ENCODE measurements at places on chromosomes 6 and 20. TPM values are rescaled to one million over a fixed set of nuclear protein-coding genes. Genes with fewer than 3 reads are reported as not detected.

GPR63 gene
- 0.95 TPM for total RNA-seq

EBF4 gene
- total RNA-seq = 6.8 TPM

DZANK1 gene
- total RNA-seq = 3.0 TPM

RIMS1 gene
- total RNA-seq = 0.18 TPM

SIGLEC1 gene
- 0.03 TPM for total RNA-seq

DNA sequence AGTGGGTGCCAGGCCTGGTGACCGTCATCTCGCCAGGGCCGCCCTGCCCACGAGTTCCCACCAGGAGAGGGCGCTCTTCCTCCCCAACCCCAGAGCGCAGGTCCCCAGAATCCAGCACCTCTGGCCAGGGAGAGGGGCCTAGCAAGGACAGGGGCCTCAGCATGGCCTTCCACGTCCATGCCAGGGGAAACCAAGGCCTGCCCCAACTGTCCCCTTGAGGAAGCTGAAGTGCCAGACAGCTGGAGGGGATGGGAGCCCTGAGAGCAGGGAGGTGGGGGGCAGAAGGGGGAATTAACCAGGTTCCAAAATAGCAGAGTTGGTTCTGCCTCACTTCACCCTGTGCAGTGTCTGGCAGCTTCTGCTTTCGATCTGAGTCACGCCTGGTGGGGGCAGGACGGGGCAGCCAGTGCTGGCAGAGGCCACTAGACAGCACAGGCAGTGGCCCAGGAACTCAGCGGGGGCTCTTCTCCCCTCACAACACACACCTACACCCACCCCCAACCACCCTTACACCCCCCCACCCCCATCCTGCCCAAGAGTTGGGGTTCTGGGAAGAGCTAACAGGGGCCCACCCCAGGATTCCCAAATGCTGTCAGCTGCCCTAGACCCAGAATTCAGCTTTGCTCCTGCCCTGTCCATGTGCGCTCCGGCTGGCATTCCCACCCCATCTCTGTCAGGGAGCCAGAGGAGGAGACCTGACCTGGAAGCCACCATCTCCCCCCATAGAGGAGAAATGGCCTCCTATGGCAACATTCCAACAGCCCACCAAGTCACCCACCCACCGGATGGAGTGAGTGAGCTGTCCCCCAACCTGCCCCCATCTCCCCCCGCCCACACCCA is 29.2 kb downstream of the TFEB start:
- peak; percentile 17 for DNase-seq
- H3K4me3 ChIP-seq = no peak overlapping the region
- H3K4me1 ChIP-seq = peaks cover 3% of the 10 kb centered on the region
- no peaks in the 10 kb centered on the region for H3K27me3 ChIP-seq
- no peak overlapping the region for H3K27ac ChIP-seq

- no peak overlapping the region for H3K4me3 ChIP-seq
- peaks cover 8% of the 10 kb centered on the region for H3K4me1 ChIP-seq
- H3K27ac ChIP-seq = no peak overlapping the region
- DNase-seq = no peak
- H3K27me3 ChIP-seq = no peaks in the 10 kb centered on the region
Observed at GRCh38 chr6:27163834-27164233, 83.7 kb upstream of the PRSS16 start.

DNA sequence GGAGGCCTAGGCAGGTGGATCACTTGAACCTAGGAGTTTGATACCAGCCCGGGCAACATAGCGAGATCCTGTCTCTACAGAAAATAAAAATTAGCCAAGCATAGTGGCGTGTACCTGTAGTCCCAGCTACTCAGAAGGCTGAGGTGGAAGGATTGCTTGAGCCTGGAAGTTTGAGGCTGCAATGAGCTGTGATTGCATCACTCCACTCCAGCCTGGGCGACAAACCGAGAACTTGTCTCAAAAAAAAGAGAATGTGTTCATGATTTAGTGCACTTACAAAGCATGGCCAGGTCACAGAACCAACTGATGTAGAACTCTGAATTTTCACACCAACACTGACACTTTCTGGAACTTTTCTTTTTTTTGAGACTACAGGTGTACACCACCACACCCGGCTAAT is 182.7 kb downstream of the ZFP64 start:
- H3K27me3 ChIP-seq = no peaks in the 10 kb centered on the region
- no peaks in the 10 kb centered on the region for H3K36me3 ChIP-seq
- H3K4me1 ChIP-seq = no peaks in the 10 kb centered on the region
- no peak overlapping the region for H3K4me3 ChIP-seq
- no peak overlapping the region for H3K27ac ChIP-seq

DNA sequence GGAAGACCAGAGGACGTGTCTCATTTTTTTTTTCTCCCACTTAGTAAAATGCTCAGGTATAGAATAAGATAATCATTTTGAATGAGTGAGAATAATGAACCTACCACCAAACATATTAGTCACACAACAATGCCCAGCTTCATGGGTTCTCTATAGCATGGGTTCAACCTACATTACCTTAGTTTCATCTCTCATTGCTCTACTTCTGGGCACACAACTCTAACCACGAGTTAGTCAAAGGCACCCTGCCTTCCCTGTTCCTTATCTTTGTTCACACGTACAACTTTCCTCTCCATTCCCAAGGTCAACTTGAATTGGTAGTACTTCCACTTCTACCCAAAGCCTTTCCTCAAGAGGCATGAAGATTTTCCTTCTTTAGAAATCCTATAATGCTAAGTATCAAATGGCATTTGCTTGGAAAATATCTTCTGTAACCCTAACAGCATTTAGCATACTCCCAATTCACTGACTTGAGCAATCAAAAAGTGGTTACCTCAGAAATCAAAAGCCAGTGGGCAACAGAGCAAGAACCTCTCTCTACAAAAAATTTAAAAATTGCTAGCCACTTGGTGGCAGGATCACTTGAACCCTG is 20.9 kb downstream of the DEK start:
- H3K27me3 ChIP-seq = no peaks in the 10 kb centered on the region
- H3K27ac ChIP-seq = 0 out of 2 replicates have a peak overlapping the region, but pooled peaks have one; percentile 25
- H3K36me3 ChIP-seq = peaks cover 49% of the 10 kb centered on the region
- no peak overlapping the region for H3K4me3 ChIP-seq
- no peak for DNase-seq
- peaks cover 4% of the 10 kb centered on the region for H3K4me1 ChIP-seq

DNA sequence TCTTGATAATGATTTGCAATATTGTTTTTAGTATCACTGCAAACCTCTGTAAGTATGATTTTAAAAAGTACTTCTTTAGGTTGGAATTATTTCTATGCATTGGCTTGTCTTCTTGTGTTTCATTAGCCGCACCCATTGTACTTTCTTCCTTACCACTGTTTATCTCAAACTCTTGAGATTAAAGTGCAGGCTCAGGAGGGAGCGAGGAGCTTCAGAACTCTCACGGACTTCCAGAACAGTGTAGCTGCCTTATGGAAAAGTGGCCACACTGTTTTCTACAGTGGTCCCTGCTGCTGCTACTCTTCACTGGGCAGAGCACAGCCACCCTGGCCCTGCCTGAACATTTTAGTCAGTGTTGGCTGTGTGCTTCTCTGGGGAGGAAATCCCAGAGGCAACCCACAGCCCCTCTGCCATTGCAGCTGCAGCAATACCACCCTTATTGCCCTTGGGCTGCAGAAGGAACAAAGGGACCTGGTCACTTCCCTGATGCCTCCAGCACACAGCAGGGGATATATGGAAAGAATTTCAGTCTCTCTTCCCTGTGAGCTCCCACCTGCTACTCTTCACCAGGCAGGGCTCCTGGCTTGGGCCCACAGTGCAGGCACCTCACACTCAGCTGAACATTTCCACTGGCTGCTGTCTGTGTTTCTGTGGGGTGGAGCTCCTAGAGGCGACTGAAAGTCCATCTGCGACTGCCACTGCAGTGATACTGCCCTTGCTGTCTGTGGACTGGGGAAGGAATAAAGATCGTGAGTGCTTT is 91.7 kb upstream of the MAP3K4 start:
- no peak overlapping the region for H3K4me3 ChIP-seq
- H3K36me3 ChIP-seq = no peaks in the 10 kb centered on the region
- H3K27ac ChIP-seq = no peak overlapping the region
- H3K27me3 ChIP-seq = no peaks in the 10 kb centered on the region

- no peak overlapping the region for H3K27ac ChIP-seq
- H3K4me1 ChIP-seq = no peaks in the 10 kb centered on the region
- no peak overlapping the region for H3K4me3 ChIP-seq
- peak; percentile 51 for DNase-seq
- no peaks in the 10 kb centered on the region for H3K27me3 ChIP-seq
Observed at GRCh38 chr6:7615611-7616383, 25.8 kb downstream of the SNRNP48 start.

DNA sequence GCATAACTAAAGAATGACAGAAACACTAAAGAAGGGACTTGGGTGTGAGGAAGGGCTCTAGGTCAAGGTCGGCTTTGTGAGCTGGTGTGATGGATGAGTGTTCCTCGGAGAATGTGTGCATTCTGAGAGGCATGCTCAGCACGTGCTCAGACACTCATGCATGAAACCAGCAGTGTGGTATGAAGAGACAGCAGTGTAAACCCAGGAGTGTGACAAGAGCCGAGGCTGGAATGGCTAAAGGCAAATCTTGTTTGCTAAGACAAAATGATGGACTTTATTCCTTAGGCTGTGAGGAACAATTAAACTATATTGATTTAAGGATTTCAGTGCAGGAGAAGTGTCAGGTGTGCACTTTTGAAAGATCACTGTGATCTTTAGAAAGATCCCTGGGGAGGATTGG is 107.4 kb upstream of the MAP7 start:
- DNase-seq = no peak
- no peak overlapping the region for H3K4me3 ChIP-seq
- no peaks in the 10 kb centered on the region for H3K36me3 ChIP-seq

- H3K4me1 ChIP-seq = 0 out of 2 replicates have a peak, but pooled peaks cover 3% of the 10 kb centered on the region
- no peak overlapping the region for H3K27ac ChIP-seq
- no peaks in the 10 kb centered on the region for H3K36me3 ChIP-seq
Observed at GRCh38 chr6:149923327-149923986, 536 bp upstream of the RAET1G start.

- DNase-seq = no peak
- no peaks in the 10 kb centered on the region for H3K27me3 ChIP-seq
- H3K27ac ChIP-seq = no peak overlapping the region
- H3K4me1 ChIP-seq = no peaks in the 10 kb centered on the region
- no peaks in the 10 kb centered on the region for H3K36me3 ChIP-seq
- no peak overlapping the region for H3K4me3 ChIP-seq
Observed at GRCh38 chr6:155955038-155955437, 499.4 kb upstream of the NOX3 start.

- H3K4me1 ChIP-seq = peaks cover 12% of the 10 kb centered on the region
- H3K36me3 ChIP-seq = peaks cover 26% of the 10 kb centered on the region
- no peak for DNase-seq
- H3K27ac ChIP-seq = no peak overlapping the region
Observed at GRCh38 chr20:38049800-38050199, 16.3 kb downstream of the RPRD1B start.

DNA sequence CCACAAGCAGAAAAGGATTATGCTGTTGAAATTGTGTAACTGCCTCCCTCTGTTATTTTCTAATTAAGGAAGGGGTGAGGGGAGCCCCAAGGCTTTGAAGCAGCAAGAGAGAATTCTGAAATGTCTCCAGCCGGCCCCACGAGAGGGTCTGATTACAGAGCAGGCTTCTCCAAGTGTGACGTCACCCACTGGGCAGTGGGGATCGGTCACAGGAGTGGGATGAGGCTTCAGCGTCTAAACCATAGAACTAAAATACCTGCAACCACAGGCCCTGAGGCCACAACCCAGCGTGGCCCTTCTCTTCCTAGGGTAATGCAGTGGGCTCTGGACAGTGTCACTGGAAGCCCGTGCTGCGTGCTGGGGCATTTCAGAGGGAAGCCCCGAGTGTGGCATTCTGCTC is 38.6 kb upstream of the APCDD1L start:
- no peak for DNase-seq
- H3K27me3 ChIP-seq = no peaks in the 10 kb centered on the region
- H3K4me3 ChIP-seq = no peak overlapping the region

DNA sequence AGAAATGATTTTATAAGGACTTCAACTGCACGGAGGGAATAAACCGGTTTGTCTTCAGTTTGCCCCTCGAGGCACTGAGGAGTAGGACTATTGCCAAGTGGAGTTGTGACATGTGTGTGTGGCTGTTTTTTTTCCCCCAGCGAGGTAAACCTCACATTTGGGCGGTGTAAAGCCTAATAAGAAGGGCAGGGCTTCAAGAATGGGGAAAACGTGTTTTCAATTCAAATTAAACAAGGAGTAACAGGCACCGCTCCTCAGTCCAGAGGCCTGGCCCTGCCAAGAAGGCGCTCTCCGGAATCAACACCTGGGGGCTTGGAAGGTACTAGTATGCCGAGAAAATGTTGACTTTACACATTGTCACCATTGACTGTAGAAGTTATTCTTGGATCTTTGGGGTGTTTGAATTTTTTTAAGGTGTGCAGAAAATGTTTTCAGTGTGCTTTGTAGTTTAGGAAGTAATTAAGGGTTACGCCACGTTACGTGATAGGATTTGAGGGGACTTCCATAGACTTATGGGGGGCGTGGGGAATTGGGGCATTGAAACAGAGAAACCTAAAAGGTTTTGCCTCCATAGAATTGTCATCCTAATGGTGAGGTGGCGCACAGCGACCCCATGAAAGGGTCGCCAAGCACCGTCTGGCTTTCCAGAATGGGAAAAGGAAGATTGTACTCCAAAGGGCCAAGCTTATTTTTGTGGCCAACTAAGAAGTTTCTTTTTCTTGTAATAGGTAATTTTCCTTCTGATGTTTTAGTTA is 791 bp downstream of the ADGRG6 start:
- no peak for DNase-seq
- H3K4me1 ChIP-seq = peaks cover 44% of the 10 kb centered on the region
- peak overlapping the region; percentile 85 for H3K4me3 ChIP-seq
- H3K36me3 ChIP-seq = peaks cover 4% of the 10 kb centered on the region
- H3K27ac ChIP-seq = peak overlapping the region; percentile 100
- no peaks in the 10 kb centered on the region for H3K27me3 ChIP-seq

- no peaks in the 10 kb centered on the region for H3K36me3 ChIP-seq
- H3K27me3 ChIP-seq = peaks cover 25% of the 10 kb centered on the region
- H3K27ac ChIP-seq = no peak overlapping the region
- DNase-seq = no peak
- no peak overlapping the region for H3K4me3 ChIP-seq
Observed at GRCh38 chr6:110449541-110449895, 26.9 kb downstream of the SLC22A16 start.

DNA sequence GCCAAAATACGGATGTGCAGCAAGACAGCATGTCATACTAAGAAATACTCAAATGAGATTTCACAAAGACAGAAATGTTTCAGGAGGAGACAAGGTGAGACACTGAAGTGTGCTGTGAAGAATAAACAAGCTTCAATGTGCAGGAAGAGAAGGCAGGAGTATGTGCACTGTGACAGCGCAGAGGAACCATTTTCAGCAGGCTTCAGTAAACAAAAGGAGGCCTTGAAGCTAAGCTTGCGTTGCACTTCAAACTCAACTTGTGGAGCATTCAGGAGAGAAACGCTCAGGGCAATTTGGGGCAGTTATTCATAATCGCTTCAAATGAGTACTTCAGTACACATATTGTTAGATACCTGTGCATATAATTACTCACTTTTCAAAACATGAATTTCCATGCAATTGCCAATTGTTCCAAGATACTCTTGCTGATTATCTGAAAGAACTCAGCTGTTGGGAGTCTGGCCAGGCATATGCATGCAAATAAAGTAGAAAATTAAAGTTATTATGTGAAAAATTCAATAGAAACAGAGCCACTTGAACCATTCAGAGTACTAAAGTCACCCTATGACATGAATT is 234.2 kb upstream of the OPRM1 start:
- H3K27me3 ChIP-seq = no peaks in the 10 kb centered on the region
- no peak for DNase-seq
- no peaks in the 10 kb centered on the region for H3K36me3 ChIP-seq
- no peak overlapping the region for H3K27ac ChIP-seq

- H3K36me3 ChIP-seq = no peaks in the 10 kb centered on the region
- H3K27me3 ChIP-seq = no peaks in the 10 kb centered on the region
- H3K4me3 ChIP-seq = no peak overlapping the region
- H3K4me1 ChIP-seq = no peaks in the 10 kb centered on the region
- DNase-seq = no peak
Observed at GRCh38 chr6:148868314-148868713, 121.5 kb downstream of the UST start.

- no peak overlapping the region for H3K4me3 ChIP-seq
- no peak for DNase-seq
- no peaks in the 10 kb centered on the region for H3K4me1 ChIP-seq
Observed at GRCh38 chr6:13355999-13356785, 27.9 kb upstream of the TBC1D7 start.

All from Panc1 (cell line).